NCI-H510A (cell line): ENCODE measurements at places on chromosomes 7 and 10.
A peak's percentile ranks its signal among the peaks of the same experiment; 100 is the strongest.

DNA sequence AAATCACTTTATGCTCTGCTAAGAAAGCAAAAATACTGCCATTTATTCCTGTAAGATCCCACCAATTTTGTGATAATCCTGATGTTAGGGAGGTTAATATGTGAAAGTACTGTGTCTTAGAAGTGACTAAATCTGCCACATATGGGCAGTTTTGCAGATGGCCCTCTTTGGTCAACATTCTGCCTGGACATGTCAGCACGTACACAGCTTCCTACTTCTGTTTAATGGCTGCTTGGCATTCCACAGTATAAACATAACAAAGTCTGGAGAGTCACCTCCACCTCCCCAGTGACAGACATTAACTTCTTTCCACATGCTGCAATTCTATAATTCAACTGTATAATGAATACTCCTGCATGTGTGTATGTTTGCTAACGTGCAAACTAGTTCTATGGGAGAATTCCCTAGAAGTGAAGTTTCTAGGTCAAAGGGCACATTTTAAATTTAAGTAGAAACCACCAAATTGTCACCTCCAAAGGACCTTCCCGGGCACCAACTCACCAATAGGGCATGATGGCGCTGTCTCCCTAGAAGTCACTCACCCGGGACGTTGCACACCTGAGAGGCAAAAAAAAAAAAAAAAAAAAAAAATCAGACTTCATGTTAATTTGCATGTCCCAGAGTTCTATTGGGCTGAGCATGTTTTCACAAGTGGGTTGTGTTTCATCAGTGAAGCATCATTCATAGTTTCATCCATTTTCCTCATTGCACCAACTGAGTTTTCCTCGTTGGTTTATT, 38.9 kb downstream of the MKI67 start:
- DNase-seq, result no peak

DNA sequence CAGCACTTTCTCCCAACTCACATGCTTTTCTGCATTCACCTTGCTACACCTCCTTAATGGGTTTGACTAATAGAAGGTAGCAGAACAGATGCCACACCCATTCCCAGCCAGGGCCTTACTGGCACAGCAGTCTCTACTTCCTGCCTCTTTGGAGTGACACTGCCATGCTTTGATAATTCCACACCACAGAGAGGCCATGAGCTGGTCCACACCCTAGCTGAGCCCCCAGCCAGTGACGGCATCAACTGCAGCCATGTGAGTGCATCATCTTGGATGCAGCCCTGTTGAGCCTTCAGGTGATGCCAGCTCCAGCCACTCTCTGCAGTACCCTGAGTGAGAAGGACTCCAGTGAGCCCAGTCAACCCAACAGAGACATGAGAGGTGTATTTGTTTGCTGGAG, 27.5 kb upstream of the EZH2 start:
- no peak for DNase-seq

GRCh38 chr10:50470345-50470744, 153.4 kb downstream of the SGMS1 start:
- DNase-seq, result no peak

GRCh38 chr7:139898483-139898882, 69.4 kb downstream of the TBXAS1 start:
- DNase-seq, result no peak

- no peak for DNase-seq
These were observed 64.4 kb upstream of the CSTF2T start for GRCh38 chr10:51763746-51764145.

DNA sequence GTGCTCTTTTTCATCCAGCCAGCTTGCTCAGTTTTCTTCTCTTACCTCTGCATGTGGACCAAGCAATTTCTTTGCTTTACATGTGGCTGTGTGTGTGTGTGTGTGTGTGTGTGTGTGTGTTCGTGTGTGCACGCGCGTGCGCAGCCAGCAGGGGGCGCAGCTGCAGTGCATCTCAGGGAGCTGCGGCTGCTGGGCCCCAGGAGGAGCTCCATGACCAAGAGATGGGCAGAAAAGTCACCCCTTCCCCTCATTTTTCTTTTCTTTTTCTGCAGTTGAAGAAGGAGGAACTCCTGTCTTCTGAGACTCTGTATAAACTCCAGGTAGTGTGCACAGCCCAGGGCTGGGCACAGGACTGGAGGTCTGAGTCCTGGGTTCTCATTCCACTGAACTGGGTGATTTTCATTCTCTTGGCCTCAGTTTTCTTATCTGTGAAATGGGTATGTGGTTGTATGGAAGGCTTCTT, 41.8 kb downstream of the BLNK start:
- DNase-seq, result peak; percentile 63

- DNase-seq, result no peak
These were observed 348.8 kb downstream of the GALNT17 start for GRCh38 chr7:71480791-71481190.

GRCh38 chr10:6130848-6131470, 42.1 kb downstream of the RBM17 start:
- DNase-seq, result no peak

DNA sequence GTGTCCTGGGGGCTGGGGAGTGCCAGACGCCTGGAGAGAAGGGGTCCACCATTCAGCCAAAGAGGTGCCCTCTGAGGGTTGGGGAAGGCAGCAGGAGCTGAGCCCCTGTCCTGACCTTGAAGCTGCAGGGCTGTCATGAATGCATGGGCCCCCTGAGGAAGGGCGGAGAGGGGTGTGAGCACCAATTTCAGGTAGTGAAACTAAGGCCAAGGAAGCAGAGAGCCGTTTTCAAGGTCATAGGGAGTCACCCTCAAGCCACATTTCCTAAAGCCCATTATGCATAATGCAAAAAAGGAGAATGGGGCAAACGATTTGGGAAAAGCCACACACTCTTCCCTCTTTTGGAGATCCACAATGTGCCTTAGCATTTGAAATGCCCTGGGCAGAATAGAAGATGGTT, 37.2 kb downstream of the FIGNL1 start:
- no peak for DNase-seq

- no peak for DNase-seq
These were observed 6.6 kb upstream of the DEPP1 start for GRCh38 chr10:44985175-44985681.

DNA sequence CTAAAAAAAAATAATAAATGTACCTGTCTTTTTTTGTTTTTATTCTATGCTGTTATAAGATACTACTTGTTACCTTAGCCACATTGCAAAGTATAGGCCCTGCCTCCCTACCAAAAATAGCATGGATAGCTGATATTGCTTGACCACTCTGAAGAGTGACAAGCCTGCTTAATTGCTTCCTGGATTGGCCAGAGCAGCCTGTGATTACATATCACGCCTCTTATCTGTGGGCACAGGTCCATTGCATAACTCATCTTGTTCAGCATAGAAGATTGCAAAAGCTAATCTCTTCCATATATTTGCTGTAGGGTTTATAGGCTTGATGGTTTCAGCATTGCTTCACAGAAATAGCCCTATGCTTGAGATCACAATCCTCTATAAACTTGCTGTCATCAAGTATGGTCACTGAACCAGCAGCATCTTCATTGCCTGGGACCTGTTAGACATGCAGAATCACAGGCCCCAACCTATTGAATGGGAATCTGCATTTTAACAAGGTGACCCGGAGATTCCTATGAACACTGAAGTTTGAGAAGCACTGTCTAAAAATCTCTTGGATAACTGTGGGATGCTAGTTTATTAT, 280.8 kb upstream of the CDC14C start:
- no peak for DNase-seq

DNA sequence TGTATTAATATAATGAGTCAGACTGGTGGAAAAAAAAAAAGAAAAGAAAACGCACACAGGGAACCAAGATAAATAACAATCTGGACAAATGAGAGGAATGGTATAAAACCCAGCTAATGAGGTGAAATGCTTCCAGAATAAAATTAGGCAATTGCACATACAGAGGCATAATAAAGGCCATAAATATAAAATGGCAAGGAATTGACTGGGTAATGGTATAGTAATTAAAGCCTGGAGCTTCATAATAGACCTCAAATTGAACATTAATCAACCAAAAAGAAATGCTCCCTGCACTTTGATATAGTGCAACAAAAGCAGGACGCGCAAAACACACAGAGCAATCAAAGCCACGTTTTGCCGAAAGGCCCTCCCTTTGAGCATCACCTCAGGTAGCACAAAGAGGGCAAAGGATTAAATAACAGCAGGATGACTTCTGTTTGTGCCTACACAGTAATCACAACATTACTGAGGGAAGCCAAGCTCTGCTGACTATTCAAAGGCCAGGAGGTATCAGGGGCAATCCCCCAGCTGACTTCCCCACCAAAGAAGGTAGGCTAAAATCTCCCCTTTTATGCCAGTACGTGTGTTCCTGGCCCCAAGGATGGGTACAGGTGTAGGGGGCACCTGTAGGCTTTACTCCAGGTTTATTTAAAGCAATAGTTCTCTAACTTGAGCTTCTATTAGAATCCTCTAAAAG, 343.7 kb downstream of the ELMO1 start:
- no peak for DNase-seq

GRCh38 chr7:105268056-105268455, 120.7 kb downstream of the SRPK2 start:
- no peak for DNase-seq

- DNase-seq, result no peak
These were observed 16.7 kb downstream of the TMEM120A start for GRCh38 chr7:75977743-75978142.

- no peak for DNase-seq
These were observed 20.0 kb downstream of the SMKR1 start for GRCh38 chr7:129522088-129522970.
